DMS 273 treated with DMSO at 0.1 percent for 48 hours (cell line): ENCODE measurements at places on chromosomes 16 and 17.

DNA sequence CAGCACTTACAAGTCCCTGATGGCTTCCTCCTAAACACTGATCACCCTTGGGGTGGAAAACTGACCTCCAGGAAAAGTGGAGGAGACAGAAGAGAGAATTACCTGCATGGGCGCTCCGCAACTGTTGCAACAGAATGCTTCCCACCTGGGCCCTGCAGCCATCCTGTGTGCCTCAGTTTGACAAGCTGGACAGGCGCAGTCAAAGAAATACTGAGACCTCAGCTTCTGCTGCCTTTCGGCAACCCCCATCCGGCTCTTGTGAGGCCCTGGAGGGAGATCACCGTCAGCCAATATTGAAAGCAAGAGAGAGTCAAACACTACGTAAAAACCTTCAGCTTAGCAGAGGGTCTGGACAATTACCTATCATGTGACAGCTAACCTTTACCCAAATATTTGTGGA is 24.8 kb downstream of the SERPINF1 start:
- no peak for DNase-seq

- peak; percentile 58 for DNase-seq
These were observed 1.2 kb downstream of the TRIM47 start for GRCh38 chr17:75876938-75877751.

DNA sequence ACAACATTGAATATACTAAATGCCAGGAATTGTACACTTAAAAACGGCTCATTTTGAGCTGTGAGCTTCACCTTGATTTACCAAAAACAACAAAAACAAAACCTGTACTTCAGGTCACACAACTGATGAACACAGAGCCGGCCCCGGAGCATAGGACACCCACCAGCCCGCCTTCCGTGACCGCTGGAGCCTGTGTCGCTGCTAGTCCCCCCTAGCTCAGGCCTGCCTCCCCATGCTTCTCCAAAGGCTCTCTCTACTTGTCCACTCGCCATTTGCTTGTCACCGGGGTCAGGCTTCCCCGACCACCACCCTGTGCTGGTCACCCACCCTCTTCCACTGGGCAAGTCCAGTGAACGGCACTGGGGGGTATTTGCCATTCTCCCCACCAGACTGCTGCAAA is 113.8 kb upstream of the TNRC6C start:
- no peak for DNase-seq

DNA sequence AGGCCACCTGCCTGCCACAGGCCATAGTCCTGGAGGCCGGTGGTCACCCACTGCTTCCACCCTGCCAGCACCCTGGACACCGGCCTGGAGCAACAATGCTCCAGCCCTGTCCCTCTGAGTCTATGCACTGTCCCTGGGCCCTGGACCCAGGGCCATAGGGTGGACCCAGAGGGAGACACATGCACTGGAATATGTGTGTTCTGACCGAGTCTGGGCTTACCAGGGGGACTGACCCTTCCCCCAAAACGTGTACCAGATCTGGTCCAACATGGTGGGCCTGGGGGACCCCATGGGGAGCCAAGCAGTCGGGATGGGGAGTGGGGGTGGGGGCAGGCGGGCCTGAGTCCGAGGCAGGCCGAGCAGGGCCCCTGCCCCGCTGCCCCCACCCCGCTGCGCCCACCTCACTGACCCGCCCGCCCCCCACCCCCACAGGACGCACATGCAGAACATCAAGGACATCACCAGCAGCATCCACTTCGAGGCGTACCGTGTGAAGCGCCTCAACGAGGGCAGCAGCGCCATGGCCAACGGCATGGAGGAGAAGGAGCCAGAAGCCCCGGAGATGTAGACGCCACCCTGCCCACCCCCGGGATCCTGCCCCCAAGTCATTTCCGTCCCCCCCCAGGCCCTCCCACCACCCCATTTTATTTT is 357.4 kb downstream of the SEC14L1 start:
- DNase-seq, result no peak

- DNase-seq, result no peak
These were observed 126.9 kb upstream of the AXIN2 start for GRCh38 chr17:65688307-65688706.

DNA sequence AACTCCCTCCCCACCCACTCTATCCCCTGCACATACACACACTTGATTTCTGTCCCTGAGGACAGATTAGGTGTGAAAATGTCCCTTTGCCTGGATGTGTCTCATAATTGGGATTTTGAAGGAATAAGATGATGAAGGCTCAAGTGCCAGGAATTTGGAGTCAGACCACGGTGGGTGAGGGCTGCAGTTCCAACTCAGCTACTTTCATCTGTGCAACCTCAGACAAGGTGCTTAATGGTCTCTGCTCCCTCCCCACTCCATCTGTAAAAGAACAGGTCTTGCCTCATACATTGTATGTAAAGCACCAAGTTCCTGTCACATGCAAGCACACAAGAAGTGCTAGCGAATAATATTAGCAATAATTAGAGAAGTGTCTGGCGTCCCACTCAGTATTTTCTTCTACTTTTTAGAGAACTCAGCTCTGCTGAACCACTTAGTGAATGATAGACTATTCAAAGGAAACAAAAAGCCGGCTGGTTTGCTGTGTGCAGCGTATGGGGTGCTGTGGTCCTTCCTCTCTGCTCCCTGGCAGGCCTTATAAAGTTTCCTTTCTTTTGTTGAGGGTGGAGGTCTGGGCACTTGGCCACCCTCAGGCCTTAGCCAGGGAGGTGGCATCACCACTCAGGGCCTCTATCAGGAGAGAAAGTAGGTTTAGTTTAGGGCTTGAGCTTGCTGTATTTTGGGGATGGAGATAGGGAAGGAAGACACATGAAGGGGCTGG is 6.4 kb downstream of the TBX4 start:
- no peak for DNase-seq
